Neural progenitor cell (in vitro differentiated cells): ENCODE measurements at places on chromosomes 16 and 17. TPM values are rescaled to one million over a fixed set of nuclear protein-coding genes. Genes with fewer than 3 reads are reported as not detected.

The LPO gene
- total RNA-seq = not detected in 2 replicates

GRCh38 chr16:48605518-48606110, 4.4 kb downstream of the N4BP1 start:
- no peak for DNase-seq

GRCh38 chr16:50469121-50469743, 79.0 kb upstream of the NKD1 start:
- no peak for DNase-seq

DNA sequence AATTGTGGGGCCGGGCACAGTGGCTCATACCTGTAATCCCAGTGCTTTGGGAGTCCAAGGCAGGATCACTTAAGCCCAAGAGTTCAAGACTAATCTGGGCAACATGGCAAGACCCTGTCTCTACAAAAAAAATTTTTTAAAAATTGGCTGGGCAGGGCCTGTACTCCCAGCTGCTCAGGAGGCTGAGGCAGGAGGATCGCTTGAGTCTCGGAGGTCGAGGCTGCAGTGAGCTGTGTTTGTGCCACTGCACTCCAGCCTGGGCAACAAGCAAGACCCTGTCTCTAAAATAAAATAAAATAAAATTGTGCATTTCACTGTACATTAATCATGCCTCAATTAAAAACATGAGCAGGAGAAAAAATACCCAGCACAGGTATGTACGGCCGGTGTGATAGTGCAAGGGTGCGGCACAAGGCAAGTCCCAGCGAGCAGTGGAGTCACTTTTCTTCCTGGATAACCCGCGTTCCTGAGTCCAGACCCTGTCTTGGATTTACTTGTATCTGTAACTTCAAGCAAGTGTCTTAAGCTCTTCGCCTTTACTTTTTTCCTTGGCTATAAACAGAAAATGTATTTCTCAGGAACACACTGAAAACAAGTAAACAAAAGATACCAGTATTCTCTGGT, 11.4 kb downstream of the ZDHHC7 start:
- no peak for DNase-seq

- no peak for DNase-seq
These were observed 106.7 kb downstream of the TTC19 start for GRCh38 chr17:16106161-16106891.
